Stimulated activated CD8-positive, alpha-beta memory T cell treated with anti-CD3 and anti-CD28 coated beads, Interleukin-4, amount 100 ng/mL, for 1 hour (primary cell): ENCODE measurements at places on chromosomes 7 and 10.

DNA sequence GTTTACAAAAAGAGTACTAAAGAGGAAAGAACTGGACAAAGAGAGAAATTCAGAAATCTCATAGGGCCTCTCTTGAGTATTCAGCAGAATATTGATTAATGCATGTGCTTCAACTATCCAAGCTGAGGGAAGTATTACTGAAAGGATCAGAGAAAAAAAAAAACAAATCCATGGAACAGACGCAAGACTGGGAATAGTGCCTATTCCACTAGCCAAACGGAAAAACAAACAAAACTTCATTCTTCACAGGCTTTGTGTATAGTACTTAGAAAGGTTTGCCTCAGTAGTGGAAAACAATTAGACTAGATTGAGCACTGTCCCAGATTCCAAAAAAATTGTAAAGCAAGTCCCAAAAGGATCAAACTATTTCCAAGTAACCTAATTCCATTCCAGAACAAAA lies 106.2 kb downstream of the TFEC start:
- DNase-seq, result no peak

DNA sequence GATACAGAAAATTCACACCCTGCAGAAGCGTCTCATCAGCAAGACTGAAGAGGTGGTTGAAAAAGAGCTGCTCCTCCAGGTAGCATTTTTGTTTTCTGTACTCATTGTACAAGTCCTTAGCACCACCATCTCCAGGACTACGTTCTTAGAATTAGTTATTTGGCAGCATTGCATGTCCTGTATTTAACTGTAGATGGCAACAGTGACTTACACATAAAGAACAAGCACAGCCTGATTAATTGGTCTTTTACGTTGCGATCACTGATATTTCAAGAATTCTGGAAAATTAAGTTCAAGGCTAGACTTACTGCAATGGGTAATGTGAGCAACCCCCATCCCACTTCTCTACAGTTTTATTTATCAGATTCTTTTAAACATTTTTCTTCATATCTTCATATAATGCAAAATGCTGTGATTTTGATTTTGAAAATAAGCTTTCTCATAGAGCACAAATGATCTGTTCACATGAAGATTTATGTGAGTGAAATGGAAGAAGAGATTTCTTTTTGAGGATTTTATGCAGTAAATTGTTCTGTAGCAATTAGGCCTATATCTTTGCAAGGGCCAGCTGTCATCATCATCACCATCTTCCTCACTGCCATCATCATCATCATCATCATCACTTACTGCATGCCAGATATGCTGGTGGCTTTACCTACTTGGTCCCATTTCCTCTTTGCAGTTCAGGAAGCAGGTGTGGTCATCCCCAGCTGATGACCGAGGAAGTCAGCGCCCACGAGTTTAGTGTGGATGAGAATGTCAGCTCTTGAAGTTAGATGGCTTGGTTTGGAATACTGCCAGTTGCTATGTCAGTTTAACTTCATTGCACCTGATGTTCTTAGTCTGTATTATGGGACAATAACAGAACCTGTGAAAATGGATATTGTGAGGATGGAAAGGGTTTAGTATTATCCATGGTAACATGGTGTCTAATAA lies 53.4 kb downstream of the CFAP58 start:
- DNase-seq, result no peak

DNA sequence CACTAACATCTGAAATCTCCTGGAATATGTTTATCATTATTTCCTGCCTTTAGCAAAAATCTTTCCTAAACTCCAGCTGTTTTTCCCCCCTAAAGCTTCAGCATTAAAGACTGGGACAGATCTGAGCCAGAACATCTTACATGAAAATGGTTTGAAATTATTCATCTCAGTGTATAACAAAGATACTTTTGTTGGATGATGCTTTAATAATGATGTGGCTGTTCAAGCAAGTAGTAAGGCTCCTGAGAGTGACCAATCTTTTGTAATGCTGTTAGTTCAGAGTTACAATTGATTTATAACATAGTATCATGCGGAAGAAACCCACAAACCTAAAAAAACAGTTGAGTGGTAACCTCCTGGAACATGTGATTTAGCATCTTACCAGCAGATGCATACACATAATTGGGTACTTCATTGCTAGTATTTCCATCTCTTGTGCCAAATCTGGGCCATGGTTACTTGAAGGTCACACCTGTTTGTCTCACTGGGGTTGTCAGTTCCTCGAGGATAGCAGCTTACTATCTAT lies 1.5 kb downstream of the BZW2 start:
- no peak for DNase-seq

- no peak for DNase-seq
Measured at GRCh38 chr7:35508623-35509400, 186.1 kb downstream of the HERPUD2 start.

DNA sequence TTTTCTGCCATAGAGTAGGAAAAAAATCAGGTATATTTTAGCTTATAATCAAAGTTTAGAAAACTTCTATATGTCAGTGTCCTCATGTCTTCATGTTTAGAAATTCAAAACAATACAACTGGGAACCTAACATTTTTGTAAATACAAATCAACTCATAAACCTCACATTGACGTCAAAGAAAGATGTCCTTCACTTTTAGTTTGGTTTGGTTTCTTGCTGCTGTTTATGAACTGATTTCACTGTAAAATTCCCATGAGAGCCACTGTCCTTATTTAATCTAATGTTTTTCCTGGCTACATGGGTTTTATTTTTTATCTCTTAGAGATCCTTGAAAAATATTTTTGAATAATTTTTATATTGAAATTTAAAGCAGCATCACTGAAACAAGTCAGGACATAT lies 208.4 kb downstream of the DYNC1I1 start:
- DNase-seq, result no peak

DNA sequence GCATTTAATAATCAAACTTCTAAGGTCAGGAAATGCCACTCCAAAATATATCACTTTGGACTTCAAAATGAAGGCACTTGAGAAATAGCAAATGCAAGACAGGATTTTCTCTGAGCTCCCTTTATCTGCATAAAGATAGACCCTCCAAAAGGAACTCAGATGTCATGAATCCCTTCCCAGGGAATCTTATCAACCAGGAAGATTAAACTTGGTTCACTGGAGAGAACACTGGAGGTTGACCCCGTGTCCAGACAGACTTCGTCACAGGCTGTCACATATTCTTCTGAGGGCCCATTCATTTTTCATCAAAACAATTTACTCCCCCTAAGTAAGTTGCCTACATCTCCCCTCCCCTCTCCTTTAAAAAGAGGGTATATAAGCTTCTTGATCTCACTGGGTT lies 21.2 kb downstream of the IFIT3 start:
- DNase-seq, result no peak

- DNase-seq, result no peak
Measured at GRCh38 chr10:62308101-62308500, 39.5 kb upstream of the RTKN2 start.

GRCh38 chr7:39353615-39354376 lies 212.4 kb upstream of the YAE1 start:
- no peak for DNase-seq

DNA sequence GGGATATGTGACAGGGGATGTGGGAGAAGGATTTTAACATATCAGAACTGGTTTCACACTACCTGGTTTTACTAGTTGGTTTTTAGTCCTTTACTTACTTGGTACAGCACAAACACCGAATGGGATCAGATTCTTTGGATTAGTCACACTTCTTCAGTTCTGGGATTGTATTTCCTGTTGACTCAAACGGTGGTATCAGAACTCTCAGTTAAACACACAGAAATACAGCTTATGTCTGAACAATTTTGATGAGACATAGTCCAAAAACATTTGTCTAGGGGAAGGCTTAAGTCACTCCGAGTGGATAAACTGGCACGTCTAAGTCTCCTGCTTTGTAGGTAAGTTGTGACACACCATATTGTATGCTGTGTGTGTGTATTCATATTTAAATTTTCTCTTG lies 480.5 kb downstream of the PHTF2 start:
- no peak for DNase-seq

- no peak for DNase-seq
Measured at GRCh38 chr10:45532480-45532879, 140.1 kb downstream of the ZFAND4 start.

- DNase-seq, result no peak
Measured at GRCh38 chr10:65949526-65949925, 976.3 kb upstream of the LRRTM3 start.

DNA sequence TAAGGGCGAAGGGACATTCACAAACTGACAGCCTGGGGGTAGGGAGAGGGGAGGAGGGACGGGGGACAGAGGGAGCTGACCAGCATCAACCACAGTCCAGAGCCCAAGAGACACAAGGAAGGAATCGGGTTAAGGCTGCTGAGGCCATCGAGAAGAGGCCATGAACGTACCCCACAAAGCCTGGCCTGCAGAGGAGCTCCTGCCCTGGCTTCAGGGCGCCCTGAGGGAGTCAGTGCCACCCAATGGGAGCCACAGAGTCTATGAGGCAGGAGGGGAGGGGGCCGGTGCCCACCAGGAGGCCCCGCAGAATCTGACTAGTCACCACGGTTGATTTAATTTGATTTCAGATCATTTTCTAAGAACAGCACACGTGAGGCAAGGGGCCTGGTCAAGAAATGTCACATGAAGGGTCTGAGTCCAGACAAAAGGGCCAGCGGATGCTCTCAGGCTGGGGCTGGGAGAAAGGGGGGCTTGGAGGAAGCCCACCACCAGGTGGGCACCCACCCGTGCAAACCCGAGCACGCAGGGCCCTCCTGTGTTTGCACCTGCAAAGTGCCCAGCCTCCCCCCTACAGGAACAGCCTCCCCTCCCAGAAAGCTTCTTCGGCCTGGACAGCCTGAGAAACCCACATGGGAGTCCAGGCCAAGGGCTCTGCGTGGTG lies 40.4 kb downstream of the CAMK2B start:
- DNase-seq, result no peak

DNA sequence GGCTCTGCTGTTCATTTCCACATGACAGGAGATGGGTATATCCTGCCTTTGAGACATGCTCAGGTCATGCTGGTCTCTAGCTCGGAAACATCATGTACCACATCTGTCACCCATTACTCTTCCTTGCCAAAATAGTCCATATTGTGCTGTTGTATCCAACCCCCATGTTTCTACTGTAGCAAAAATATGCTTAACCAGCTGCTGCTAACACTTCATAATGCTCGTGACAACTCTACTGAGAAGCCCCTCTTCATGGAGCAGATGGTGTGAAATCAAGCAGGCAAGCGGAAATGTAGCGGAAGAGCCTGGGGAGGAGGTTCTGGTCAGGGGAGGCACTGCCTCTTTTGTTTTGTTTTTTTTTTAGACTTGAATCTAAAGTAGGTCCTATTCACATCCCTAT lies 82.9 kb downstream of the NPY start:
- DNase-seq, result no peak

DNA sequence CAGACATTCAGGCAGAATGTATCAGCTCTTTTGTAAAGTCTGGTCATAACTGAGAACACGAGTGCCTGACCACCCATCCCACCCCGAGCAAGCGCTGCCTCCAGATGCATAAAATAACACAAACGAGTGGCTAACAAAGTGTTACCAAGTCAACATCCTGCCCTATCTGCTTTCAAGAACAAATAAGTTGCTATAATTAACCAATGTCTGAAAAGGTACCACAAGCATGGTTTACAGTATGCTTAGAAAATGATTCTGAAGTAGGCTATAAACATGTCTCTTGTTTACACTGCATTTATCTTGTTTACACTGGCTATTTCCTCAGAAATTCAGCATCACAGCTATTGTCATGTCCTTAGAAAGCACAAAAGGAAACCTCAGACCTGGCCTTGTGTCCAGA lies 49.5 kb downstream of the PIK3AP1 start:
- no peak for DNase-seq

GRCh38 chr7:157839672-157840167 lies 502.9 kb downstream of the DNAJB6 start:
- no peak for DNase-seq

GRCh38 chr7:44883961-44884620 lies 1.2 kb downstream of the PURB start:
- no peak for DNase-seq

- no peak for DNase-seq
Measured at GRCh38 chr7:75993689-75994387, 557 bp downstream of the TMEM120A start.

DNA sequence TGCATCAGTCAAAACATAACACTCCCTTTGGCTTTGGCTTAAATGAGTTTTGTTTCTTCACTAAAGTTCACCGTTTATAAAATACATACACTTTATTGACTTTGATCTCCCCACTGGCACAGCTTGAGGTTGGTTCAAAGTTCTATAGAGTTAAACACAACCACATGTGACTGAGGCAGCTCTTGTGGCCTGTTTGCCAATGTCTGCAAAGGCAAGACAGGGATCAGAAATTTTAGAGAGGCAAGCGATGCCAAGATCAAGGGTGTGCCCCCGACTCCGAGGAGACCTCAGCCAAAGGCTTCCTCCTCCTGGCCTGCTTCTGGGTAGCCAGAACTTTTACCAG lies 129.8 kb upstream of the JCAD start:
- no peak for DNase-seq

DNA sequence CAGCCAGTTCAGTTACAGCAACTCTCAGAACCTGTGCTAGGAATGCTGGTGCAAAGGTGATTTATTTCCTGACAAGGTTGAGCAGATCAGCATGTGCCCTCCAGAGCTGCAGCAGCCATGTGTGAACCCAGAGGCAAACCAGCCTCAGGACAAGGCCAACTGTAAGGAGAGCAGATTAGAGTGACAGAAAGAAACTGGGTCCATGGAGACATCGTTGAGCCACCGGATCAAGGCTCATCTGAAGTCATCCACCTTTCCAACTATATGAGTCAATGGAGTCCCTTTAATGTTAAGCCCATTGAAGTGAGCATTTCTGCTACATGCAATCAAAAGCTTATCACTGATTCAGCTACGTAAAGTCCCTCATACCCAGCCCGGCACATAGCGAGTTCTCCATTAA lies 26.4 kb downstream of the KCNMA1 start:
- no peak for DNase-seq

DNA sequence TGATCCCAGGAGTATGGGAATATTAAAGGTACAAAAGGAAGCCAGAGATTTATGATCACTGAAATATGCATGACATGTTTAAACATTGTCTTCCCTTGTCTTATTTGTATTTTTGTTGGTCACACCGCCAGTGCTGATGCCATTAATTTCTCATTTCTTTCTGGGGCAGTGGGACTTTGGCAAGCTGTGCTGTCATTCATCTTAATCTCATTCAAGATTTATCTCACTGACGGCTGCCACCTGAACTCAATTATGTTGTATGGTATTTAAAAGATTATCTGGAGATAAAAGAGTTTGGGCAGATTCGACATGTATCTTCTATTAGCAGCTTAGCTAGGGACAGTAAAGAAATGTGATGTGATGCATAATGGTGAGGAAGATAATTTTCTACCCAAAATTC lies 284.9 kb upstream of the PLXDC2 start:
- DNase-seq, result no peak

- DNase-seq, result no peak
Measured at GRCh38 chr7:121561717-121562116, 165.6 kb upstream of the FAM3C start.

DNA sequence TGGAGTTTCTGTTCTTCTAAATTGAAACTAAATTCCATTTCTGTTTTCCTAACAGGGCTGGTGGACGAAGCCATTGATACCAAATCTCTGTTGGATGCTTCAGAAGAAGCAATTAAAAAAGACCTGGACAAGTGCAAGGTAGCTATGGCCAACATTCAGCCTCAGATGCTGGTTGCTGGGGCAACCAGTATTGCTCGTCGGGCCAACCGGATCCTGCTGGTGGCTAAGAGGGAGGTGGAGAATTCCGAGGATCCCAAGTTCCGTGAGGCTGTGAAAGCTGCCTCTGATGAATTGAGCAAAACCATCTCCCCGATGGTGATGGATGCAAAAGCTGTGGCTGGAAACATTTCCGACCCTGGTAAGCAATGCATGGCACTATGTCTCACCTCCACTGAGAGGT lies 45.6 kb downstream of the AP3M1 start:
- DNase-seq, result no peak

GRCh38 chr7:46811529-46811928 lies 770.4 kb downstream of the TNS3 start:
- DNase-seq, result no peak
